AG08395 (cell line): ENCODE measurements at places on chromosomes 3 and 15.
A peak's percentile ranks its signal among the peaks of the same experiment; 100 is the strongest.

GRCh38 chr3:188233320-188233719 is 79.4 kb downstream of the LPP start:
- peak; percentile 31 for DNase-seq

GRCh38 chr3:134378818-134379217 is 4.6 kb upstream of the AMOTL2 start:
- no peak for DNase-seq

DNA sequence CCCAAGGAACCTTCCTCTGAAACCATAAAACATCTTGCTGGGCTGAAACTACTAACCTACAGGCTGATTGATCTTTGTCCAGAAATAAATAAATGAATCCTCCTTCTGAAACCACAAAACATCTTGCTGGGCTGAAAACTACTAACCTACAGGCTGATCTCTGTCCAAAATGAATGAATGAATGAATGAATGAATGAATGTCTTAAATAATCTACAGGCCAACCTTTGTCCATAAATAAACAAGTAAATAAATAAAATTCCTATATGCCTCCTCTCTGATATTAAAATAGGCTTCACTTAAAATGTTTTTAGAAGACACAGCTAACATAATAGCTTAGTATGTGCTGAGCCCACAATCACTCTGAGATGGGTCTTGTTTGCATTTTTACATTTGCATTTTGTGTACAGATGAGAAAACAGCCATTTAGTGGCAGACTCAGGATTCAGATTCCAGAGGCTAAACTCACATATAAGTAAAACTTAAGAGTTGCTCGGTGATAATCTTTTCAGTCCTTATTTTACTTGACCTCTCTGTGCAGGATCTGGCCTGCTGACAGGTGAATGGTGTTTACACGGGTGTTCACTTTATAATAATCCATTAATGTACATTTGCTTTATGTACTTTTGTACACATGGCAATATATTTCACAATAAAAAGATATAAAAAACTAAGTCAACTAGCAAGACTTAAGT is 10.4 kb downstream of the TJP1 start:
- no peak for DNase-seq

DNA sequence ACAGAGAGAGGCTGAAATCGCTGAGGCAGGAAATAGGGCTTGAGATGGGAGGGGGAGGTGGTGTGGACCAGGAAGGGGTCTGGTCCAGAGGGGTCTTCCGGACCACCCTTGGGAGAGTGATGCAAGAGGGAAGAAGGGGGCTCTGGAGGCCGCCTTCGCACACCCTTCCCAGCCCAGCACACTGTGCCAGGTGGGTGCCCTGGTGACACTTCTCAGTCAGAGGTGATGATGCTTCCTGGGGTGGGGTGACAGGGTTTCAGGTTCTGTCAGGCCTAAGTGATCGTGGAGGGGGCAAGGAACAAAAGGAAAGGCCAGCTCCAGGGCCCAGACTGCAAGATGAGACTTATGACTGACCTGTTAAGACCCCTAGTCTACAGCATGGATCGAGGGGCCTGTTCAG is 12.7 kb downstream of the SEMA3G start:
- no peak for DNase-seq

DNA sequence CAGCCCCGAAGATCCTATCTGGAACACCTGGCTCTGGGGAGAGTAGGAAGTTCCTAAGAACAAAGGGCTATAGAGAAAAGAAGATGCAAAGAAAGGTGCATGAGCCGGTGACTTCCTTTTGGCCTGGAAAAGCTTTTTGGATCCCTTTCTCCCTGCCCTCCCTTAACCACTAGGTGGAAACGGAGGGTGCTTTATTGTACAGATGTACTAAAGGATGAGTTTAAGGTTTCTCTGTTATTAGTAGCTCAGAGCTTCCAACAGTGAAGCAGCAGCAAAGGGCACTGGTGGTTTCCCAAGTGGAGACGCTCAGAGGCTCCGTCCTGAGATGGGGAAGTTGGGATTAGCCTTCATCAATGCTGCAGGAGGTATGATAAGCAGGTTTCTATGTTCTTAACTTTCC is 5.9 kb upstream of the ADGRG7 start:
- peak; percentile 29 for DNase-seq

DNA sequence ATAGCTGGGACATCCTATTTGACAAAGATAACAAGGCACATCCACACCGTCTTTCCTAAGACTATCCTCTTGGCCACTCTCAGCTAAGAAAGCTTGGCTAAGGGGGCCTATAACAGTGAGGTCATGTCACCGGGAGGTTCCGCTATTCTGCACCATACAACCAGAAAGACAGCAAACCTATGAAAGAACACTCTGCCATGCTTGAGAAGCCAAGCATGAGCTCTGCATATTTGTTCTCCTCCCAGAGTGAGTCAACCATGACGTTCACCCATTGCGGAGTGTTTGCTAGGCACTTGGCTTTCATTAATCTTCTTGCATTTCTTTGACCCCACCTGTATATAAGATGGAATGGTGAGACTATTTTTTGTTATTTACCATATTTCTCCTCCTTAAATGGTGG is 141.2 kb downstream of the GMNC start:
- no peak for DNase-seq

- no peak for DNase-seq
Measured at GRCh38 chr3:133443649-133444422, 44.0 kb downstream of the BFSP2 start.

- no peak for DNase-seq
Measured at GRCh38 chr3:13274125-13274524, 146.0 kb downstream of the NUP210 start.

GRCh38 chr3:185732782-185733181 is 92.1 kb downstream of the IGF2BP2 start:
- DNase-seq, result peak; percentile 58

- no peak for DNase-seq
Measured at GRCh38 chr3:65500398-65501306, 538.1 kb downstream of the MAGI1 start.

DNA sequence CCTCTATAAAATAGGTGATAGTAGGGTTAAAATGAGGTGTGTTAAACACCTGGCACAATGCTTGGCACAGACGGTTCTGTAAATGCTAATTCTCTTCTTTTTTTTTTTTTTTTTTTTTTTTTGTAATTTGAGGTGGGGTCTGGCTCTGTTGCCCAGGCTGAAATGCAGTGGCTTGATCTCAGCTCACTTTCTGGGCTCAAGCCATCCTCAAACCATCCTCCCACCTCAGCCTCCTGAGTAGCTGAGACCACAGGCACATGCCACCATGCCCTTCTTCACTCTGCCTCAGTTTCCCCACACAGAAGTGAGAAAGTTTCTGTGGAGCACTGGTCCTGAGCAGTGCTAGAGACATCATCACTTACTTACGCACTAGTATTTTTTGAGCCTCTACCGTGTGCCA is 57.4 kb downstream of the SLC6A6 start:
- no peak for DNase-seq

- no peak for DNase-seq
Measured at GRCh38 chr15:36429707-36430106, 149.7 kb upstream of the CDIN1 start.

DNA sequence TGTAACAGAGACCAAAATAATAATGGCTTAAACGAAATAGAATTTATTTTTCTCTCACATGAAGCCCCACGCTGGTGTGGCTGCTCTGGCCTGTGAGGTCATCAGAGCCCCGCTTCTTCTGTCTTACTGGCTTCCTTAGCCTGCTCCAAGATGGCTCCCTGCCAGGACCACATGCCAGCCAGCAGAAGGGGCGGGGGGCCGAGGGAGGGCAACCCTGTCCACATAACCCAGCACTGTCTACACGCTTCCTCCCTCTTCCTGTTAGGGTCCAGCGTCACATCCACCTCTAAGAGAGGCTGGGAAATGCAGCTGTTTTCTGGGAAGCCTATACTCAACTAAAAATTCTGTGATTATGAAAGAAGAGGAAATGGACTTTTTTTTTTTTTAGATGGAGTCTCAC is 107.9 kb upstream of the DLG1 start:
- peak; percentile 9 for DNase-seq

GRCh38 chr3:152611905-152612304 is 223.0 kb upstream of the P2RY1 start:
- no peak for DNase-seq

- no peak for DNase-seq
Measured at GRCh38 chr15:73017987-73018386, 34.3 kb upstream of the NEO1 start.

DNA sequence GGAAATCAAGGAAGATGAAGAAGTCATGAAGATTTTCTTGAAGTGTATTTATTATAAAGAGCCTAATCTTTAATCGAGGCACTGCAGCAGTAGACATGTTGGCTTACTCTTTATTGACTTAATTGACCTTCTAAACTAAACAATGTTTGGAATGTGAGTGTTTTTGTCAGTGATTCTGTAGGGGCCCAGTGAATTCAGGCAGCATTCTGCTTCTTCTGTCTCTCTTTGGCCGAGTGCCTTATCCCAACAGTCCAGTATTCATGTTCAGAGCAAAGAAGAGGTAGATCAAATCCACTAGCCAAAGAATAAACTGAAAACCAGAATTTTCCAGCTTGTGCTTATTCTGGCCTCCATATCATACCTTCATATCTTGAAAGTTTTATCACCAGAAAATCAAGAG is 55.7 kb downstream of the RLBP1 start:
- no peak for DNase-seq

GRCh38 chr15:68609629-68610028 is 30.8 kb downstream of the CORO2B start:
- no peak for DNase-seq

GRCh38 chr3:54294214-54294613 is 171.9 kb downstream of the CACNA2D3 start:
- DNase-seq, result no peak

DNA sequence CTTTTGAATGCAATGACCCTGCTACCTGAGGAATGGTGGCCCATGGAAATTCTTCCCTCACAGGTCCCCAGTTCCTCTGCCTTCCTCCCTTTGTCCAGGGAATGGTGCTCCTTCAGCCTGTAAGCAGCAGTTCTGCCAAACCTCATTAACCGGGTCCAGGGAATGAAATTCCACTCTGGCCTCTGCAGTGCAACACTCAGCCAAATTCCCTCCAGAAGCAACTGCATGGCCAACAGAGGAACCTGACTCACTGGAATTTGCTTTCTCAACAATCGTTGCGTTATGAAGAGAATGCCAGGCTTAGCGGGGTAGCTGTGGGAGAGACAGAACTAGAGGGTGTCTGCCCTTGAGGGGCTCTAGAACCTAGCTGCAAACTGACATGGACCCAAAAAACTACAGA is 449.4 kb upstream of the PROK2 start:
- DNase-seq, result peak; percentile 95

- DNase-seq, result no peak
Measured at GRCh38 chr3:118781232-118781631, 253.4 kb downstream of the IGSF11 start.

- peak; percentile 42 for DNase-seq
Measured at GRCh38 chr3:112604536-112604935, 36.4 kb downstream of the CCDC80 start.

DNA sequence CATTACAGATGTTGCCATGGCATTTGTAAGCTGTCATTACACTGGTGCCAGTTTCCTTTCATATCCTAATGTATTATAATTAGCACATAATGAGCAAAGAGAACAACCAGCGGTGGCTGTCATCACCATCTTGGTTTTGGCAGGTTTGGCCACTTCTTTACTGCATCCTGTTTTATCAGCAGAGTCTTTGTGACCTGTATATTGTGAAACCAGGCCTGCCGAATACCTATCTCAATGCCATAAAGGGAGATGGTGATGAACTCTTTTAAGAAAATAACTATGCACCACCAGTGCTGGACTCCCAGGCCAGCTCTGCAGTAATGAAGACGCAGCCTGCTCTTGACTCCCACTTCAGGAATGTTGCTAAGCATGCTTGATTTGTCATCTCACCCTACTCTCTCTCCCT is 458.1 kb upstream of the NR2F2 start:
- DNase-seq, result peak; percentile 30

GRCh38 chr3:45665101-45665572 is 24.1 kb upstream of the SACM1L start:
- DNase-seq, result no peak

DNA sequence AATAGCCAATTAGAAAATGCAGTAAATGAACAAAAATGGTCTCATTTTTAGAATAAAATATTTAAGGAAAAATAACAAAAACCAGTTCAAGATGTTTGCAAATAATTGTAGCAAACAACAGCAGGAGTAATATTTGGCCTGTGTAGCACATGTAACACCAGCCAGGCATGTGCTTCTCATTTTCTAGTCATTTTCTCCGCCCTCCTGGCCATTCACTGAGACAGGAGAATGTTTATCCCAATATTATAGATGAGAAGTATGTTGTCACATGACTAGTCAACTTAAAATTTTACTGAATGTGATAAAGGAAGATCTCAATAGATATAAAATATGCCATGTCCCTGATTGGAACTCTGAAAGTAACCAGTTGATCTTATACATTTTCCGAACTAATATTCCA is 7.8 kb upstream of the ATP10A start:
- no peak for DNase-seq

- peak; percentile 9 for DNase-seq
Measured at GRCh38 chr3:24067483-24067882, 122.4 kb downstream of the NR1D2 start.

DNA sequence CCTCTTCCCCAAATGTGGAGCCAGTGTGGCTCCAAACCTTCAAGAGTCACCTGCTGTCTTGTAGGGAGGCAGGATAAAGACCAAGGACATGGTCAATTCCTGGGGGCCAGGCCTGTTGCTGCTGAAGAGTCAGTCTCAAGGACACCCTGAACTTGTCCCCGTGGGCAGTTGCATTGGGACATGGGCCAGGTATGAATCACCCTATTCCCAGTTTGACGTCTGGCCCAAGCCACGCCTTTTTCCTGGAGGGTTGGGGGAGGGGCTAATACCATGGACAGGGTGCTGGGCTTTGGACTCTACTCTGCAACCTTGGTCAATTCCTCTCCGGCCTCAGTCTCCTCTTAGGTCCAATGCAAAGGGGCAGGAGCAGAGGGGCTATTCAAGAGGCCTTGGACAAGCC is 10.4 kb downstream of the ATP2B2 start:
- DNase-seq, result no peak

- no peak for DNase-seq
Measured at GRCh38 chr3:142418926-142419592, 28.8 kb downstream of the XRN1 start.

DNA sequence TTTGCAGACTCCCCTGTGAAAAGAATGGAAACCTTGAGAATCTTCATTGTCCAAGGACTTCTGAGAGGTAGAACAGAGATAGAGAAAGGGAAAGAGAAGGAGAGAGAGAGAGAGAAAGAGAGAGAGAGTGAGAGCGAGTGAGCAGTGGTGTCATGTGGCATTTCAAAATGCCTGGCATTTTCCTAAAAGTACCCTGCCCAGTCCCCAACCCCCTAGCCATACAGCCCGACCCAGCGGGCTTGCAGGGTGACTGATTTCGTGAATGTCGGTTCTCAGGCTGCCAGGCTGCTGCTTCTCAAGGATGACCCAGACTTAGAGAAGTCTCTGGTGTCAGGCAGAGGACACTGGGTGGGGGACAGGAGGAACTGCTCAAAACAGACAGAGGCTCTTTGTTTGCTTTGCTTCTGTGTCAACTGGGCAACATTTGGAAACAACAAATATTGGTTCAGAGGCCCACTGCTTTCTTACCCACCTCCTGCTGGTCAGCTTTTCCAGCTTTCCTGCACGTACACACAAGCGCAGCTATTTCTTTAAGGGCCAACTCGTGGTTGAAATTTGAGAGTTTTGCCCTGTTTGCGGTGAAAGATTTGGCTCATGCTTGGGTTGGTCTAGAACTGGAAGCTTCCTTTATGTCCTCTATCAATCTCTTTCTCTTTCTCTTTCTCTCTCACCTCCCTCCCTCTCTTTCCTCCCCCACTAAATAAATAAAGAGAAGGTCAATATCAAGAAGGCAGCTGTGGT is 3.7 kb upstream of the TF start:
- DNase-seq, result no peak
